IMR-90 (cell line): ENCODE measurements at places on chromosomes 1 and 21.
A peak's percentile ranks its signal among the peaks of the same experiment; 100 is the strongest.

- DNase-seq: peak; percentile 30
Measured at GRCh38 chr1:228392111-228392936, 14.3 kb downstream of the TRIM11 start.

- no peak for DNase-seq
Measured at GRCh38 chr1:208028526-208028925, 117.6 kb upstream of the CD34 start.

DNA sequence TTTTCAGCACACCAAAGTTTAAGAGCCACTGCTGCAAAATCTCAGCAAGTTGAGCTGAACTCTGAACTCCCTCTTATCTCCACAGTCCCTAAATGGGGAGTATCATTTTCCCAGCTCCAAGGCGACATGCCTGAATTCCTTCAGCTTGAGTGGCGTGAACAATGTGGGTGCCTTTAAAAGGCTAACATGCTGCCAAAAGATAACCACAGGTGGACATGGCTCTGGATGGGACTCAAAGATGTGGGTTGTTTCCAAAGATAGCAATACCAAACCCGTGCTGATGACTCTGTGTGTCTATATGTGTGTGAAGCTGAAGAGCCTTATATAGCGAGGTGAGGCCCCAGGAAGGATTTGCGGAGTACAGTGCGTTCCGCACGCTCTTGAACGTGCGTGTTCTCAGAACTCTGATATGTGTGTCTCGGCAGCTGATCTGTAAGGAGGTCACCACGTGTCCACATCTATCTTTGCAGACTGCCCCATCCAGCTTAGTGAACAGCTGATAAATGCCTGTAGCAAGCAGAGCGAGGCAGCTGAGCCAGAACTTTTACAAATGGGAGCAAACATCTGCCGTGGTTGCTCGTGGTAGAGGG lies 189.2 kb downstream of the DYRK1A start:
- no peak for DNase-seq

DNA sequence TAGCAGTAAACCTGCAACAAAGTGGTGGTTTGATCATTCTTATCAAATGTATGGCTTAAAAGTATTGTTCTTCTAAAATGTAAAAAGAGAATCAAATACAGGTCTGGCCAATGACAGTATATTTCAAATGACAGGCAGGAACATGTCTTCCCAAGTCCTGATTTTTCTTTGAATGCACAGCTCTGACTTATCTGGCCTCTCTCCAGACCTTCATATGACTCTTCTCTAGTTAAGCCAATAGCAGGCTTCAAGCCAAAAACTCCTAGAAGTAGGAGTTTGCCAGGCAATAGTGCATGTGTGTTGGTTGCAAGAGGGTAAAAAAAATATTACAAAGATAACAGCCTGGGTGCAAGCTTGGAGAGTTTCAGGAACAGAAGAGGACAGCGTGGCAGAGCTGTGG lies 345.5 kb downstream of the SMYD3 start:
- peak; percentile 86 for DNase-seq

- DNase-seq: no peak
Measured at GRCh38 chr21:26884436-26884835, 39.2 kb upstream of the ADAMTS1 start.

DNA sequence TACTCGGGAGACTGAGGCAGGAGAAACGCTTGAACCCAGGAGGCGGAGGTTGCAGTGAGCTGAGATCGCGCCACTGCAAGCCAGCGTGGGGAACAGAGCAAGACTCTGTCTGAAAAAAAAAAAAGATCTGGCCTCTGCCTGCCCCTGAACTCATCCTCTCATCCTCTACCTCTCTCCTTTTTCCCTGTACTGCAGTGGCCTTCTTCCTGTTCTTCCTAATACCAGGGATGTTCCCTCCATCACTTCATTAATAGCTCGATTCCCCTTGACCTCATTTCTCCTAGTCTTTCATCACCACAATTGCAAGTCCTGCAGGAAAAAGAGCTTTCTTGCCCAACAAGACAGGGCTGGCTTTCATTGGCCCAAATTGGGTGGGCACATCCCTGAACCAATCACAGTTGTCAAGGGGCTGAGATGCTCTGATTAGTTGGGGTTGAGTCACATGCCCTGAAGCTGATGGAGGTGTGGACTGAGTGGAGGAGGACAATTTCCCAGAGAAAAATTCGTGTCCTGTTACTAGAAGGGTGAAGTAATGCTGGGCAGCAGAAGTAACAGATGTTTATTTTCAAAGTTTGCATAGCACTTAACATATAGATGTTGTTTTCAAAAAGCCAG lies 86.8 kb upstream of the PUM1 start:
- DNase-seq: peak; percentile 87

GRCh38 chr1:89536555-89537341 lies 12.1 kb downstream of the LRRC8B start:
- DNase-seq: no peak

DNA sequence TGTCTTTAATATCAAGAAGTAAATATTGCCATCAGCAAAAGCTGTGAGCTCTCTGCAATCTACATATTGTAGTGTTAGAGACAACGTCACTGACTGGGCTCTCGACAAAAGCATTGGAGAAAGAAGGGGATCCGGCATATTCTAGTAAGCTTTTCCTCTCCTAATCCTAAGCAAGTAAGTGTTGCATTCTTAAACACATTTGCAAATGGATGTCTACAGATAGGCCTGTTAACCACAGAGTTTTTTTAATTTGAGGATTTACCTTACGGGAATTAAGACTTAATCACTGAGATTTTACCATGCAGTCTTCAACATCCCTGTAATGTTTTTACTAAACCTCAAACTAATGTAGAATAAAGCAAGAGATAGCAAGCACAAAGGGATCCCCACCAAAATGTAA lies 426.5 kb upstream of the CAMK1G start:
- no peak for DNase-seq

DNA sequence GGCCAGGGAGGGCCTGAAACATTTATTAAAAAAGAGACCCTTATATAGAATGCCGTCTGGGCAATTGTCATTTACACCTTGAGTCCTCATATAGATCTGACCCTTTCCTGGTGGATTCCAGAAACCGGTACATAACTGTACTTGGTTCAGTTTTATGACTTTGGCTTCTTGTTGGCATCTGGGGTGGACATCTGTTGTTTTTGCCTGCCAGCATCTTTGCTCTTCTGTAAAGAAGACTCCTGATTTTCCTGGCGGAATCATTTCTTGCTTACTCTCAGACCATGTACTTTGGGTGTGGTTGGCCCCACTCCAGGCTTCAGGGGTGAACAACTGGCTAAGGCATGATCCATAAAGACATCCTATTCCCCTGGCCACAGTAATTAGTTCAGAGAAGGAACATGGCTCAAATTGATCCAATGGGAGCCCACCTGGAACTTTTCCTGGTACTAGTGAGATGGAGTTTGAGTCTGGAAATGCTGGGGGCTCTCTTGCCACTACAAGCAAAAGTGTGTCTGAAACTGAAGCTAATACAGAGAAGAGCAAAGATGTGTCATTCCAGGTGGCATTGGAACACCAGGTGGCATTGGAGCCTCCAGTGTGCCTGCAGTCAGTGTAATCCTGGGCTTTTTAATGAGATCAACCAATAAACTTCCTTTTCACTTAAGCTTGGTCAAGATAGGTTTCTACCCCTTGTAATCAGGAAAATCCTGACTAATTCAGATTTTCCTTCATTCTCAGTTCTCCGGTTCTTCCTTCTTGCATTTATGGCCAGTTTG lies 332.5 kb upstream of the CAMK1G start:
- no peak for DNase-seq

DNA sequence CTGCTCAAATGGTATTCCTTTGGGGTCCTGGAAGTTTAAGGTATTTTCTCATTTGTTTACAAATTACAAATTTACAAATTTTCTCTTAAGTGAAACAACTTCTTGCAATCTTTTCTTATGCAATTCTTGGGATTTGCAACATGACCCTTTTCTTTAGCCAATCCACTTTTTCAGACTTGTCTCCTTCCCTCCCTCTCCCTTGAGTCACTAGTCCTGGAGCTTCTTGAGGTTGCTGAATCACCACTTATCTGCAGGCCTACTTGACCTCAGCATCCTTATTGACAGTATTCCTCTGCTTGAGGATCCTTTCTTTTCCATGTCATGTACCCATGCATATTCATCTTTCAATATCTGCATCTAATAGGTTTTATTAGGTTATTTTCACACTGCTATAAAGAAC lies 302.8 kb upstream of the ADAMTS5 start:
- DNase-seq: peak; percentile 97

DNA sequence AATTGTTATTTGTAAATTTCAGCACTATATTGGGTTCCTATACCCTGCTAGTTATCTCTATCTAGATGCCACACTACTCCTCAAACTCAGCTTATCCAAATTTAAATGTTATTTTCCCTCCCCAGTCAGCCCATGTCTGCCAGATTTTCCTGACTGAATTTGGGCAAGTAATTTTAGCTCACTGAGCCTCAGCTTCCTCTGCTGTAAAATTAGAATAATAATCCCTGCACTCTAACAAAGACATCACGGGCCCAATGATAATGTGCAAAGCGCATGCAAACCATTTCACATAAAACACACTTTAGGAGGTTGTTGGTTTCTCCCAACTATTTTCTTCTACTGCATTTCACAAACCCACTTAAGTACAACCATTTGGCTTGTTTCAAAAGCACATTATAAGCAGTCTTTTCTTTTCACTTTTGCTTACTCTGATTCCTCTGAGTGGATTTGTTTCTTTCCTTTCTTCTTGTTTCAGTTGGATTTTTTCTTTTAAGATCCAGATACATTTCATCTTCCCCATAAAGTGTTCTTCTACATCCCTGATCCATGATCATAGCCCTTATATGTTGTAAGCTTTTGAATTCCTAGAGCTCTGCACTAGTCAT lies 152.8 kb upstream of the DPT start:
- no peak for DNase-seq

DNA sequence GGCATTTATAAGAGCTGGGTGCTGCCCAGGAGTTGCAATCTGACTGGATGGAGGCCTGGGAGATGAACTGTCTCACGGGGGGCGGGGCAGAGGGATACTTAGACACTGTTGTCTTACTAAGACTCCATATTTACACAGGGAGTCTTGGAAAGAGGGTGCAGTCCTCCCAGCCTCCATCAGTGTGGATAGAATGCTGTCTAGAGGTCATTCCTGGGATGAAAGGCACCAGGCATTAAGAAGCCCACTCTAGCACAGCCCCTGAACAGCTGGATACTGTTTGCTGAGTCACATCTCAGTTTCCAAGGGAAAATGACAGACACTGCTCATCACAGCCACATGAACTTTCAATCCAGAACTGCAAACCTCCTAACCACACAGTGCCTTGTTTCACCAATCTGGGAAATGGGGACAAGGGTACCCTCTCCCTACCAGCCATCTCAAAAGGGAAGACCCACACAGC lies 43.3 kb downstream of the SSBP3 start:
- peak; percentile 33 for DNase-seq

DNA sequence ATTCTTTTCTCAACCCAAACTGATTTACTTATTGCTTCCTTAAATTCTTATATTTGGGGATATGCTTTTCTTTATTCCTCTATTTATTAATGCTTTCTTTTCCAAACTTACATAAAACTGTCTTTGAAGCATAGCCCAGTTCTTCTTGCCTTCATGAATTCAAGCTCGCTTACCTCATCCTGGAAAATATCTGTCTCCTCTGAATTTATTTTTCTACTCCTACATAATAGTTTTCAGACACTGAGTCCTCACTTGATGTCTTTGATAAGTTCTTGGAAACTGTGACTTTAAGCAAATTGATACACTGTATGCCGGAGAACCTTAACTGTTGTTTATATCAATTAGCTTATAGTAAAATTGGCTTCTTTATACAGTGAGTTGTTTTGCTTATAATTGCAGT lies 93.8 kb downstream of the ZFYVE9 start:
- peak; percentile 31 for DNase-seq

GRCh38 chr1:190049314-190049713 lies 428.4 kb downstream of the BRINP3 start:
- DNase-seq: no peak

DNA sequence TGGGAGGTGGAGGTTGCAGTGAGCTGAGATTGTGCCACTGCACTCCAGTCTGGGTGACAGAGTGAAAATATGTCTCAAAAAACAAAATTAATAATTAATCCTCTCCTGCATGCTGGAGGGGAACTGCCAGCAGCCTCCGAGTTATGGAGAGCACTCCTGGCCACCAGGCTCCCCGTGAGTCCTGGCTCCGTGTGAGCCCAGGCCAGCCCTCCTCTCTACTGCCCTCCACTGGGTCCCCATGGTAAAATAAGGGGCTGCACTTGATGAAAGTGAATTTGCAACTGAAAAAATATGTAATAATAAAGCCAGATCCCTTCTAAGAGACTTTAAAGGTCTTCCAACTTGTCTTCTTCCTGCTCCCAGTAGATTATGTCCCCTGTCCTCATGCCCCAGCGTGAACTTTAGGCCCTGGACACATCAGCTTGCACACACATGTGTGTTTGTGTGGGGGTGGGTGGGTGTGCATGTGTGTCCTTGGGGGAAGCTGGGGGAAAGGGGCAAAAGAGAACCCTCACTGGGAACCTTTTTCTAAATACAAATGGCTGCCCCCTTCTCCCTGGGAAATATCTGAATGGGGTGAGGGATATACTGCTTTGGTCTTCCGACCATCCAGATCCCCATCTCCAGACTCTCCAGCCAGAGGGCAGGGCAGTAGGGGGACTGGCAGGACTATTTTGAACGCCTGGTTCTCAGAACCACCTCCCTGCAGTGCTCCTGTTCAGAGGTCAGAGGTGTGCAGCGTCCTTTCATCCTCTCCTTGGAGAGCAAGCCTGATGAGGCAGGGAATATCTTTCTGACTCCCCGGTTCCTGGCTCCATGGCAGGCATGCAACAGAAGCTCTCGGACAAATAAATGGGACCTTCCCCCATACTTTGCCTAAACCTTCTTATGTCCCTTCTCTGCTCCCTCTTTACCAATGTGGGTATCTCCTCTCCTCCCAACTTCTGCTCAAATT lies 26.2 kb downstream of the NEK2 start:
- DNase-seq: peak; percentile 35
